ENCODE measurements at places on chromosomes 1 and 21. TPM values are rescaled to one million over a fixed set of nuclear protein-coding genes. Genes with fewer than 3 reads are reported as not detected.

PROK1 gene
- total RNA-seq = not detected

FMO4 gene
- 2.0 TPM for total RNA-seq

RAB13 gene
- 34.6 TPM for total RNA-seq

BCAN gene
- total RNA-seq = not detected

TCHH gene
- not detected for total RNA-seq

SELENON gene
- total RNA-seq = 24.0 TPM

LCE2A gene
- total RNA-seq = not detected

MAP3K7CL gene
- total RNA-seq = 1.7 TPM

BTBD19 gene
- 0.84 TPM for total RNA-seq

Data from airway epithelial cell (primary cell).